Testis (tissue), 5 donors: ENCODE measurements at places on chromosomes 5 and 9.

DNA sequence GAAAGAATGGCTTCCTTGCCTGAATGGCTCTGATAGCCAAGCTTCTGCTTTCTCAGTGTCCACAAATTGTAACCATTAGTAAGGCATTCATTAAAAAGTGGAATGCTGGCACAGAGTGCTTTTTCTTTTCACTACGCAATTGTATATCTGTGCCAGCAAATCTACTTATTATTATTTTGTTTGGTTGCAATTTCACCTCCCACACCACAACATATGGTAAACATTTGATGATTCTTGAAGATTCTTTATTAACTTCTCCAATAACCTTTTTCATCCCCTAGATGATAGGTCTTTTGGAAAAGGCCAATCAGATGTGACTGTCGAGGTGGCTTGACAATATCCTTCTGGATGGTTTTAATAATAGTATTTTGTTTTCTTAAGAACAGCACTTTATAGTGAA lies 234.1 kb downstream of the TMEM38B start:
- H3K4me1 ChIP-seq: no peaks in the 10 kb centered on the region
- H3K27me3 ChIP-seq: no peaks in the 10 kb centered on the region
- no peaks in the 10 kb centered on the region for H3K36me3 ChIP-seq
- DNase-seq: no peak
- H3K4me3 ChIP-seq: no peak overlapping the region
- H3K27ac ChIP-seq: no peak overlapping the region

DNA sequence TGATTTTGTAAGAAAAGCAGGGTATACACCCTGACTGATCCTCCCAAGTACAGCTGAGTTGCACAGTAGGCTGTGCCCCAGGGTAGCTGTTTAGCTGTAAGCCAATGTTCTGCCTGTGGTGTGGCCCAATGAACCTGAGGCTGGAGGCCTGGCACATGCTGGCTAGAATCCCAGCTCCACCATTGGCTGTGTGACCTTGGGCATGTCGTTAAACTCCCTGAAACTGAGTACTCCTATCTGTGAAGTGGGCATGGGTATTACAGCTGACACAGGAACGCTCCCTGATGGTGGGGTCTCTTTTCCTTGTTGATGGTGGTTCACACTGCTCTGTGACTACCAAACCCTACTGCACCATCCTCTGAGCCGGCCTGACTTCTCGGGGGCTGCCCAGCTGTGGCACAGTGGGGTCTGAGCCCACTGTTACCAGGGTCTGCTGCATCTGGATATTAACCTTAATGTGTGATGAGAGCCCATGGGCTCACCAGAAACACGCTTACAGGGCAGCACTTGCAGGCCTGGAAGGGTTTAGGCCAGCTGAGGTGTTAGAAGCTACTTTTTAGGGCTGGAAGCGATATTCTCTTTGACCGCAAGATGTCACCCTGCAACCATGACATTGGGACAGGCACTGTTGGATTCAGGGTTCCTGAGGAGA lies 7.0 kb upstream of the GADD45G start:
- no peaks in the 10 kb centered on the region for H3K4me1 ChIP-seq
- no peaks in the 10 kb centered on the region for H3K27me3 ChIP-seq
- H3K27ac ChIP-seq: no peak overlapping the region
- no peaks in the 10 kb centered on the region for H3K36me3 ChIP-seq
- peak; percentile 71 for DNase-seq

GRCh38 chr5:16726538-16726946 lies 109.7 kb upstream of the RETREG1 start:
- no peak overlapping the region for H3K4me3 ChIP-seq
- H3K36me3 ChIP-seq: no peaks in the 10 kb centered on the region
- no peak for DNase-seq
- H3K27me3 ChIP-seq: no peaks in the 10 kb centered on the region
- peaks cover 8% of the 10 kb centered on the region for H3K4me1 ChIP-seq

- no peaks in the 10 kb centered on the region for H3K36me3 ChIP-seq
- no peak overlapping the region for H3K4me3 ChIP-seq
- no peak overlapping the region for H3K27ac ChIP-seq
- no peaks in the 10 kb centered on the region for H3K27me3 ChIP-seq
These were observed 191.3 kb downstream of the DMAC1 start for GRCh38 chr9:7608261-7608660.

DNA sequence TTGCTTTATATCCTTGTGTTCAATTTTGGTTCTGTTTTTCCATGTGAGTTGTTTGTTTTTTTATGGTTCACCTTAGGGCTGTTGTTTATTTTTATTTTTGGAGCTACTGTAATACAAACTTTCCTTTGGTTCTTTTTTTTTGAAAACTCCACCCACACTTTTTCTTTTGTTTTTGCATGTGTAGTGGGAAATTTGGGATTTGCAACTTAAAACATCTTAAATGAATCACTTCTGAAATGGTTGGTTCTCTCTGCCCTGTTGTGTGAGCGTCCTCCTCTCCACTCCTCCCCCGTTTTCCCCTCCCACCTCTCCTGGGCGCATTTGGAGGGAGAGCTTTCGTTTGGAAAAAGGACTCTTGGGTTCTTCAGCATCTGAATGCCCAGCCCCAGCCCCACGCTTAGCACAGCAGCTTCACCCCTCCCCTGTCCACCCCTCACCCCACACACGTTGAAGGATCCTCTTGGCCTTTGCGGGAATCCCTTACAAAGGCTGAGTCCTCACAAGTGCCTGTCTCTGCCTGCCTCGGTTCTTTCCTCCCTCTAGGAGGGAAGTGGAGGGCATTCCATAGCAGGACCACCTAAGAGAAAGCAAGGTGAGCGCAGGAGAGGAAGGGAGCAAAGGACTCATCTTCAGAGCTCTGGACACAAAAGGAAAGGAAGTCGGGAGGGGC lies 67.2 kb downstream of the DMRT1 start:
- DNase-seq: no peak
- no peak overlapping the region for H3K27ac ChIP-seq
- H3K36me3 ChIP-seq: no peaks in the 10 kb centered on the region

- H3K4me3 ChIP-seq: no peak overlapping the region
- H3K27ac ChIP-seq: no peak overlapping the region
- no peaks in the 10 kb centered on the region for H3K4me1 ChIP-seq
- no peaks in the 10 kb centered on the region for H3K27me3 ChIP-seq
- DNase-seq: no peak
- no peaks in the 10 kb centered on the region for H3K36me3 ChIP-seq
These were observed 590.5 kb downstream of the CCDC171 start for GRCh38 chr9:16143310-16143709.

DNA sequence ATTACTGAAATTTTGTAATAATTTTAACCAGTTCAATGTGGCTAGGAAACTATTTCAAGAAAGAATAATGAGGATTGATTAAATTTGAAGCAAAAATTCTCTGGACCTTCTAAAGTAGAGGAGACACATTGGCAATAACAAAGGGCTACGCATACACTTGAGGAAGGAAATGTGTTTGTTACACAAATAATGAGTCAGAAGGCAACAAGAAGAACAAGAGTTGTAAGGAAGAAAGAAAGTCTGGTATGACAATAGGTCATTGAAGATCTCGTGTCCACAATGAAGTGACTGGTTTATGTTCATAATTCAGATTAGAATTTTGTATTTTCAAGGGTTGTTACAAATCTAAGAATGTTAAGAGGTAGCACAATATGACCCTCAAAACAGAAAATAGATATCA lies 25.8 kb downstream of the ST8SIA4 start:
- H3K27me3 ChIP-seq: no peaks in the 10 kb centered on the region
- DNase-seq: no peak
- no peaks in the 10 kb centered on the region for H3K36me3 ChIP-seq
- no peak overlapping the region for H3K4me3 ChIP-seq

DNA sequence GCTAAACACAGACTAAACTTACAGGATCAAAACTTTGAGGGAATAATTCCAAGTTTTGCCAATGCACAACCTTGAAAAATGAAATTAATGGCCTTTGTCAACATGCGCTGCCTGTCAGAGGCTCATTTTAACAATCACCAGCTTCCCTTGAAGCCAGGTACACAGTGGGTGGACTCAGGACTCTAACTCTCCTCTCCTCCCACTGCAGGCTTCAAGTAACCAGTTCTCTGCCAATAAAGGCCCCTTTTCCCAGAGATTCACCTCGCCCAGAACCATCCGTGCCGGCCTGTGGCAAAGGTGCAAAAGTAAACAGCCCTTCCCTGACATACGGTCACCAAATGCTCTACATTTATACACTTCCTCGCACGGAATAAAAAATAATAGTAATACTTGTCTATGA lies 18.4 kb upstream of the FBP2 start:
- H3K36me3 ChIP-seq: no peaks in the 10 kb centered on the region
- no peak for DNase-seq
- no peaks in the 10 kb centered on the region for H3K27me3 ChIP-seq
- no peaks in the 10 kb centered on the region for H3K4me1 ChIP-seq

GRCh38 chr5:103224118-103224893 lies 34.3 kb upstream of the MACIR start:
- no peaks in the 10 kb centered on the region for H3K4me1 ChIP-seq
- H3K27me3 ChIP-seq: no peaks in the 10 kb centered on the region
- no peaks in the 10 kb centered on the region for H3K36me3 ChIP-seq
- DNase-seq: peak; percentile 49
- H3K27ac ChIP-seq: no peak overlapping the region

- H3K4me3 ChIP-seq: no peak overlapping the region
- H3K4me1 ChIP-seq: no peaks in the 10 kb centered on the region
- H3K27ac ChIP-seq: no peak overlapping the region
- no peak for DNase-seq
These were observed 463.2 kb downstream of the MAT2B start for GRCh38 chr5:163968651-163969050.
